ENCODE measurements at places on chromosomes 6 and 20.

DNA sequence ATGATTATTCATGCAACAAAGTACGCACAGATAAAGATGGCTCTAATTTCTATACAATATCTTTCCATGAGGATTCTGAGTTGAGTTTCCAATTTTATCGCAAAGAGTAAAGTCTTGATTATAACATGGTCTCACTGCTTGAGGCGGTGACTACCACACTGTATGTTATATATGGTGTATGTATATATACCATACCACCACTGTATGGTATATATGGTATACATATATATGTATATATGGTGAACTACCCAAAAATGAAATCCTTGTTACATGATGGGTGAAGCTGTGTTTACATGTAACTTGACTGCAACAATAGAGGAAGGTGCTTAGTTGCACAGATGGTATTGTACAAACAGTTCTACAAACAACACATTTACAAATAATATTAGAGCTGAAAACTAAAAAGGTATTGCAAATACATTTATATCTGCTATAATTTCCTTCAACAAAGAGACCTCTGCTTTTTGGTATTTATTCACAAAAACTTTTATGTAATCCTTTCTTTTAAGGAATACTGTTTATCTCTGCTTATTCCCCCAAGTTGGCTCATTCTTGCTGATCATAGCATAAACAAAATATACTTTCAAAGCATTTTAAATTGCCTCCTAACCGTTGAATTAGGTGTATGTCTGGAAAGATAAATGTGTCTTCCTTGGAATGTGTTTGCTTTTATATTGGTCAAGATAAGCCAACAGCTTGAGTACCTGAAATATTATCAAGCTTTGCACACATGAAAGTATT lies 77.7 kb upstream of the TPD52L1 start:
- DNase-seq, result no peak

GRCh38 chr20:37757550-37757949 lies 63.7 kb downstream of the CTNNBL1 start:
- DNase-seq, result no peak

DNA sequence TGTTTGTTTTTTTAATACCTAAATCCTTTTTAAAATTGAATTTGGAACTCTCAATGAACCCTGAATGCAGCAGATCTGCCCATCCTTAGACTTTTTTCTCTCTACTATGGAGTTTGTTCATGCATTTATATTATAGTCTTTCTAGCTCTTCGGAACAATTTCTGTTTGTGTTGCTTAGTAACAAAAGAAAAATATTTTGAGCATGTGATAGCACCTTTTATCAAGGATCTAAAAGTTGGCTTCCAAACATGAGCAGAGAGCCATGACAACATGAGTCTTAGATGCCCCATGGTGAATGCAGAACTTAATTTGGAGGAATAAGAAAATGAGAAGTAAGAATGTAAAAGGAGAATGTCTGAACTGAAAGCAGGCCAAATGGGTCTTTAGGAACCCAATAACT lies 133.7 kb downstream of the EDN1 start:
- DNase-seq, result peak; percentile 21

DNA sequence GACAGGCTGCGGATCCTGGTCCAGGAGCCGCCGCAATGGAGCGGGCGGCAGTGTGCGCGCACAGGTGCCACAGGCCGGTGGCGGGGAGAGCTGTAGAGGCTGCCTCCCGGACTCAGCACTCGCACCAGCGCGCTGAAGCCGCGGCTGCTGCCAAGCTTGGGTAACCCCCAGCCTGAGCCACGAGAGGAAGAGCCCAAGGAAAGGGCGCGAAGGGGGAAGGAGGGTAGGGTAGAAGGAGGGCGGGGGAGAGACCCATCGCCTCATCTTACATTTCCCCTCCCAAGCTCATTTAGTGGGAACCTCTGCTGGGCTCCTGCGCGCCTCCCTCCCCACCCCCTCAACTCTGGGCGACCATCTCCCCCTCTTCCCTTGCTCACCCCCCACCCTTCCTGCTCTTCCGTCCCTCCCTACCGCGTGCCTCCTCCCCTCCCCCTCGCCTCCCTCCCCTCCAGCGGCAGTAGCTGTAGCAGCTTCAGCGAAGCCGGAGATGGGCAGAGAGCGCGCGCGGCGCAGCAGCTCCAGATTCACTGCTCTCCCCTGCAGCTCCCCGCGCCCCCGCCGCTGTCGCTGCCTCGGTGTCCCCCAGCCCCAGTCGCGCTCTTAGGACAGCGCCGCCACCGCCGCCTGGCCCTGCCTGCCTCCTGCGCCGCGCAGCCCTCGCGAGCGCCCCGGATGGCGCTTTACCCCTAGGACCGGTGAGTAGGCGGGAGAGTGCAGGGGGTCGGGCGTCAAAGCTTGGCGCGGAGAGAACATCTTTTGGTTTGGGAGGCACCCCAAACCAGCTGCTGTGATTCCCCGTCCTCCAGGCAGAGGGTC lies at the start of gene FUT9:
Gene FUT9, plus strand, starts transcription at position 457 of the 816 bp plus-strand sequence. CDS start 187,182 bp downstream, outside the sequence.
- no peak for DNase-seq

DNA sequence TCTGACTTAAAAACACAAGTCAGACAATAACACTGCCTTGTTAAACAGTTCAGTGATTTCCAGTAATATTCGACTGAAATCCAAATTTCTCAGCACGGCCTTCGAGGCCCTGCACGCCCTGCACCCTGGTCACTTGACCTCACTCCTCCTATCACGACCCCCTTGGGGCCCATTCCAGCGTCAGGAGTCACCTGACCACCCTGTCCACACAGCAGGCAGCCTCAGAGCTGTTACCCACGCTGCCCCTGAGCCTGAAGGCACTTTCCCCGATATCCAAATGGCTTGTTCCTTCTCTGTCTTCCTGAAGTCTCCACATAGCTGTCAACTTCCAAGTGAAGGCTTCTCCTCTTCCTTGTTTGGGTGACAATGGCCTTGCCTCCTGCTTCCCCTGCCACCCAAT lies 33.1 kb upstream of the SMOC2 start:
- no peak for DNase-seq

DNA sequence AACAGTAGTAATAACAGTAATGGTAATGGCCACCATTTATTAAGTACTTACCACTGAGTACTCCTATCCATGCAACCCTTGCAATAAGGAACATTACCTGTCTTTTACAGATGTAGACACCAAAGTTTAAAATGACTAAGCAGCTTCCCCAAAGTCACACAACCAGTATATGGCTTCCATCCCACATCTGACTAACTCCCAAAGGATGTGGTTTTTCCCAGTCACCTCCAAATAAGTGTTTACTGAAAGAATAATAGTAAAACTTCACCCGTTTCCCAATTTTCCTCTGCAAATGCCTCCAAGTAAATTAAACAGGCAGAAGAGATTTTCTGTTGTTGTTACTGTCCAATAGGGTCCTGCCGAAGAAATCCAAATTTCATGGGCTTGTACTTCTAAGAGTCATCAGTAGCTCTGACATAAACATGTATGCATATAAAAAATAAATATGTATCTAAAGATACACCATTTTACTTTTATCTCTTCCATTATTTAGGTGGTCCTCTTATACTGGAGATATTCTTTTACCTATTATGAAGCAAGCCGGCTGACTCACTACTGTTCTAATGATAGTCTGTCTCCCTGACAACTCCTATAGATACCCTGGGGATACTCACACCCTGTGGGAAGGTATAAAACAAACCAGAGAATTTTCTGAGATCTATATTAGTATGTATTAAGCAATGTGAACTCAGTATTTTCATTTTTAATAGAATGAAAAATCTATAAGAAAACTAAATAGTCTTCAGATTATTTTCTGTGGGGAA lies 77.9 kb upstream of the ID4 start:
- DNase-seq, result peak; percentile 30

DNA sequence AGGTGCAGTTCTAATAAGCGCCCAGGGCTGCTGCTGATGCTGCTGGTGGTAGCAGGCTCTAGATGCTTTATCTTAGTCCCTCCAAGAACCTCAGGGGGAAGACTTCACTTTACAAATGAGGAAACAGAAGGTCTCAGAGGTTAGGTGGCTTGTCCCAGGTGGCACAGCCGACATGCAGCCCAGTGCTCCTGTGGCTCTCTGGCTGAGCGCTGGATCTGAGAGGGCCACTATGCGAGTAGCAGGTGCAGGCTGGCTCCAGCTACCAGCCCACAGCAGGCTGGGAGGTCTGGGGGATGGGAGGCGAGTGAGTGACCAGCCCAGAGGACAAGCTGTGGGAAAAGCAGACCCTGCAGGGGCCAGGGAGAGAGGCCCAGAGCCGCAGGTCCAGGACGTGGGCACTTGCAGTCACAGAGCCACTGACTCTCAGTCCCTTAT lies 90.9 kb downstream of the PRND start:
- no peak for DNase-seq

DNA sequence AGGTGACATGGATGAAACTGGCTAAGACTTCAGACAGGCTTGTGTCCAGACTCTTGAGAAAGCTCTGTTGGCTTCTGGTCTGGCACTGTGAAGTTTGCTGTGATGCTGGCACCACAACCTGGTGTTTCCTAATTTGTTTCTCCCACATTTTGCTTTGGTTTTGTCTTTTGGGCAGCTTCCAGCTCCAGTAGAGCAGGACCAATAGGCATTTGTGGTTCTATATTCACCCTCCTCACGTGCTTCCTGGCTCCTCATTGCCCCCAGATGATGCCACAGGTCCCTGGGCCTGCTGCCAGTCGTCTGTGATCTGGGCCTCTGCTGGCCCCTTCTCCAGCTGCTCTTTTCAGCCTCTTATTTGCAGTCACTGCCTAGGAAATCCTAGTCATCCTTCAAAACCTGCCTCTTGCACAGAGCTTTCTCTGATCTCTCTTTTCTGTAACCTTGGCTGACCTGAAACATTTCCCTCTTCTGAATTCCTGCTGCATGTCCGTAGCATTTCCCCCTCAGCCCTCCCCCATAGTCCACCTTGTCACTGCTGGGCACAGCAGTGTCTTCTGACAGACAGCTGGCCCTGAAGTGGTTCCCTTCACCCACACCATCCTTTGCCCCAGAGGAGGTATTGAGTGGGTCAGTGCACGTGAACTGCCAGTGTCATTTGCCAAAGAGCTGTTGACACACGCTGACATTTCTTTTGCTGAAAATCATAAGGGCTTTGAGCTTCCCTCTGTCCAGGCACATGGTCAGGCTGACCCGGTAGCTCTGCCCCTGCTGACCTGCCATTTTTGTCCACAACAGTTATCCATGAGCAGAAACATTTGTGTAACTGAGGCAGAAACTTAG lies 63.0 kb downstream of the PTPN1 start:
- peak; percentile 77 for DNase-seq

DNA sequence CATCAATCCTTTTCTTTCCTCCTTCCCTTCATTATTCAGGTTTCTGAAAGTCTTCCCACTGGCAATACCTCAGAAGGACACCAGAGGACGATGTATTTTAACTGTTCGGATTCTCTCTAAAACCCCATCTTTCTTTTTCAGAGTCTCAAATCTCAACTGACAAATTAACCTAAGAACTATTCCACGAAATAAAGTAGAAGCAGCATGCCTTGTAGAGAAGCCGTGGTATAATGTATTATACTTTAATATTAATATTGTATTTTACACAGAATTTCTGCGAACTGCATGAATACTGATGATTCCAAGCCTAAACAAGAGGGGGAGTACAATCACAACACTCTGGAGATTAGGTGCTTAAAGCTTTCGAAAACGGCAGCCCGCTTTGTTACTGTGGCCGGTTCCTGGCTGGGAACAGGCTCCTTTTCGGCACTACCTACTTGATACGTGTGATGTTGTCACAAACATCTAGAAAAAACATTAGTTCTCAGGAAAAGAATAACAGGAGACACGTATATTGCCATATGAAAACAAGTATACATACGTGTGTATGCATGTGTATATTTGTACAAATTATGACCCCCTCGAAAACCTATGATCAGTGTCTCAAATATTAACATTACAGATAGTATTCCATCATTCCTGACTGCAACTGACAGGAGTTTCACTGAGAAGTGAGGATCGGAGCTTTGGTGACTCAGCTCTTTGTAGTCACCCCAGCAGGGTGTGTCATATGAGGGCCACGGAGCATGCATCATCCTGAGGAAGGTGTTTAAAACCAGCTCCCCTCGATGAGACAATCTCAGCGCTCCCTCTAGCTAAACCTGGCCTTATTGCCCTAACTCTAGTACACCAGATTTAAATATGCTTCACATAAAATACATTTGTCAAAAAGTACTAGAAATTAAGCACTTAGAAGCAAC lies 319.7 kb upstream of the TCF21 start:
- peak; percentile 89 for DNase-seq

GRCh38 chr6:56799989-56800388 lies 154.9 kb upstream of the BEND6 start:
- no peak for DNase-seq

GRCh38 chr6:42988486-42989020 lies 4.2 kb downstream of the PPP2R5D start:
- peak; percentile 19 for DNase-seq

- DNase-seq, result no peak
These were observed 48.0 kb upstream of the PNRC1 start for GRCh38 chr6:89032599-89032998.

DNA sequence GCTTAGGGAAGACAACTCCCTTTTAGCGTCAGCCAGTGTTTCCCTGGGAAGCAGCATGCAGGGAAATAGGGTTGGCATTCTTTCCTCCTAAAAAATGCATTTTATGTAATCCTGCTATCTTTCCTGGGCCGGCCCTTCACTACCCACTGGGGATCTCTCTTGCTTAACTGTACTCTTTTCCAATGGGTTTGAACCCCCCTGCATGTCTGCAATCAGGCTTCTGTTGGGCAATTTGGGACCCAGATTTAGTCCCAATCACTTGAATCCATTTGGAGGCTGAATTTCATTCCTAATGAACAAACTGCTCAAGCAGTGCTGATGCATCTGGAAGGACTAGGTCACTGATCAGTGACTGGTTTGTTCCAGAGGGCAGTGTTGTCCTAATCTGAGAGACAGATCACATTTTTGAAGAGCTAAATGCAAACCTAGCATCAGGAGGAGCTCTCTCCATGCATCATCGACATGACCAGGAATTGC lies 152.0 kb downstream of the TSHZ2 start:
- DNase-seq, result no peak

DNA sequence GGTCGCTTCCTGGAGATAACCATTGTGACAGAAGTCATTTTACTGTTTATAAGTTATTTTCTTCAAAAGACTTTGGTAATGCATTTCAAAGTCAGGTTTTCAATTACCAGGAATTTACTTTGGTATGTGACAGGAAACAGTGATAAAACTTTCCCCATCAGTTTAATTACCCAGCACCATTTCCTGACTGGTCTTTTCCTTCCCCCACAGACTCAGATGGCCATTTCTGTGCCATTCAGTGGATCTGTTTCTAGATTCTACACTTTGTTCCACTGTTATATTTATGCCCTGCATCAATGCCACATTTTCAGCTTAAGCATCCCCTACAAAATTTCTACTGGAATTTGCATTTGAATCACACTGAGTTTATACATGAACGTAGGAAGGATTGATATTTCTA lies 16.3 kb downstream of the RRBP1 start:
- DNase-seq, result no peak

- no peak for DNase-seq
These were observed 102.2 kb downstream of the NRN1 start for GRCh38 chr6:5904532-5904931.

GRCh38 chr6:45718131-45718530 lies 297.5 kb downstream of the CLIC5 start:
- DNase-seq, result no peak
